ENCODE measurements at places on chromosomes 13 and 19. TPM values are rescaled to one million over a fixed set of nuclear protein-coding genes. Genes with fewer than 3 reads are reported as not detected.

DNA sequence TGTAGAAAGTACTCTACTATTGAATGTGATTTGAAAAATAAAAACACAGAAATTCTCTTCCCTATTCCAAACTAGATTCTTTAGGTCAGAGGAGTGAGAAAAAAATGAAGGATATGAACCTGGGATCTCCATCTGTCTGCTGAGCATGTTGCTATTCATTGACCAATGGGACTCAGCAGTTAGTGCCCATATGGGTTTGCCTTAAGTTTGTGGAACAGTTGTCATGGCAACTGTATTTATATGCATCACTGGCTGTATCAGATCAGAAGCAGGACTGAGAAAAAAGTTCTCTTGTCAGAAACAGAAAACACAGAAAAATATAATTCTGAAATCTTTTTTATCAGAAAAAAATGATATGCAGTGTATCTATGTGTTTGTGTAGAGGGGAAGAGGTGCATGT is 73.3 kb upstream of the ATXN8OS start:
- no peak for DNase-seq

DNA sequence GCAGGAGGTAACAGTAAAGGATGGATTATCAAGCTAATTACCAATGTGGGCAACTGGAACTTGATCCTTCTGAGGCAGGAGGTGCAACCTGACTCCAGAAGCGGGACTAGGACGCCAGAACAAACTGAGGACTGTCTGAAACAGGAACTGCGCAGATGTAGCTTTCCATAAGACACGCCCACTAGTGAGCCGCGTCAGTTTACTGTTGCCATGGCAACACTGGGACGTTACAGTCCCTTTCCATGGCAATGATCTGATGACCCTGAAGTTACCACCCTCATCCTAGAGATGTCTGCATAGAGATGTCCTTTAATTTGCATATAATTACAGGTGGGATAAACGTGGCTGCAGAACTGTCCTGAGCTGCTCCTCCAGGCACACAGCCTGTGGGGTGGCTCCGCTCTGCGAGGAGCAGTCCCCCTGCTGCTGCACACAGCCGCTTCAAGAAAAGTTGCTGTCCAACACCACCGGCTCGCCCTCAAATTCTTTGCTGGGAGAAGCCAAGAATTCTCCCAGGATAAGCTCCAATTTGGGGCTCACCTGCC is 816.6 kb downstream of the UQCRFS1 start:
- no peak for DNase-seq

- no peak for DNase-seq
These were observed 649.6 kb downstream of the SLITRK1 start for GRCh38 chr13:83232626-83233025.

U2AF2 gene
- polyA plus RNA-seq = 40.4 TPM

DNA sequence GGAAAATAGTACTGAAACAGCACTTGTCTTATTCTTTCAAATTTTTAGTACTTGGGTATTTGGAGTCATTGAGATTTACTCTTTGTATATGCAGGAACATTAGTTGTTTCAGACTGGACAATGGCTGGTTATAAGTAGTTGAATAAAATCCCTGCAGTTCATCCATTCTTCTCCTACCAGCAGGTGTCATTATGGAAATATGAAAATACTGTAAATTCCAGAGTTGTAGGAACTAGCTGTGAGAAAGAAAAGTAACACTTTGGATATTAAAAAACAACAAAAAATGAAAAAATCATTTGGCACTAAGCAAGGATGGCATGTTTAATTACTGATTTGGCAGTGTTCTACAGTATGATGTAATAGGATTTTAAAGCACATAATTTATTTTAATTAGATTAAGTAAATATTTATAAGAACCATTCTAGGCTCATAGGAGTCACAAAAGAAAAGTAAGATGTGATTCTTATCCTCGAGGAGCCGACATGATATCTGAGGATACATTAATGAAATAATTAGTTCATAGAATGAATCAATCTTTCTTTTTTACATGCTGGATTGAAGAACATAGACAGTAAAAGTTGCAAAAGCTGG is 155.3 kb downstream of the KCNRG start:
- no peak for DNase-seq

GRCh38 chr19:58350871-58351557 is 2.3 kb downstream of the A1BG start:
- no peak for DNase-seq

MEIOSIN gene
- not detected for polyA plus RNA-seq

DNA sequence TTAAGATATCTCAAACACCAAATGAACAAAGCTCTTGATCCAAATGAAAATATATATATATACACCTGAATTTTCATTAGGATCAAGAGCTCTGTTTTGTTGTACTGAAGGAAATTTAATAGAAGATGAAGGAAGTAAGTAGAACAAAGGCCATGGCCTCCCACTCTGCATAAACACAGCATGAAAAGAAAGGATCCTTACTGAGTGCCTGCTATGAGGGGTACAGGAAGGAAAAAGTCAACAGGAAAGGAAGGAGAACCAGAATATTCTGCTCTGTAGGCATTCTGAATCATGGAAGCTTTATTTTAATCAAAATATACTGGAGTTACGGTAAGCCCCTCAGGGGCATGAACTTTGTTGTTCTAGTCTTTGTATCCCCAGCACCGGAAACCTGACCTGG is 22.1 kb downstream of the TMTC4 start:
- no peak for DNase-seq

DNA sequence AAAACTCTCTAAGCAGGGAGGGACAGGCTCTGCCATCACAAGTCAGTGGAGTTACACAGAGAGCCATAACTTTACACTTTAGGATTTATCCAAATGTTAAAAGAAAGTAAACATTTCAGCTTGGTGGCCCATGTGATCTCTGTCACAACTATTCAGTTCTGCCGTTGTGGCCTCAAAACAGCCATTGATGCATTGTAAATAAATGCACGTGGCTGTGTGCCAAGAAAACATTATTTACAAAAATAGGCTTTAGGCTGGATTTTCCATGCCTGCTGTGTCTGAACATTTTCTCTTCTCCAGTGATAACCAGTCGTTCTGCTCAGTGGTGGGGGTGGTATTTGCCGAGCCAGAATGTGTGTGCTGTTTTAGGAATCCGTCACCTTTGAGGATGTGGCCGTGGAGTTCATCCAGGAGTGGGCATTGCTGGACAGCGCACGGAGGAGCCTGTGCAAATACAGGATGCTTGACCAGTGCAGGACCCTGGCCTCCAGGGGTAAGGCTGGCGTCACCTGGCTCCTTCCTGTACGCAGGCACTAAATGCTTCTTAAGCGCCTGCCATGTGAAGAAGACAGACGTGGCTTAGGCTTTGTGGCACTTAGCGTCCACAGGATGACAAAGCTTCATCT is 4.9 kb downstream of the ZNF333 start:
- no peak for DNase-seq

DNA sequence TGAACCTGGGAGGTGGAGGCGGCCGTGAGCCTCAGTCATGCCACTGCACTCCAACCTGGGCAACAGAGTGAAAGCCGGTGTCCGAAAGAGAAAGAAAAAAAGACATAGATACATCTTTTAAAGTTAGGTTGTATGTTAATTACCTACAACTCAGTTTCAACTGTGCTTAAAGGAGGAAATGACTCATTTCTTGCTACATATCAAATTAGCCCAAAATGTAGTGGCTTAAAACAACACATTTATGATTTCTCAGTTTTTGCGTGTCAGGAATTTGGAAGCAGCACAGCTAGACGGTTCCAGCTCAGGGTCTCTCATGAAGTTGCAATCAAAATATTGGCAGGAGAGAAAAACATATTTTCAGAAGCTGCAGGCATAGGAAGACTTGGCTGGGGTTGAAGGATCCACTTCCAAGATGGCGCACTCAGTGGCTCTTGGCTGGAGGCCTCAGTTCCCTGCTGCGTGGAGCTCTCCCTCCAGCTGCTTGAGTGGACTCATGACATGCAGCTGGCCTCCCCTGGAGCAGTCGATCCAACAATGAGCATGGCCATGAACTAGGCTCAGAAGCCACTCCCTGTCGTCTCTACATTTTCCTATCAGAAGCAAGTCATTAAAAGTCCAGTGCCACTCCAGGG is 7.1 kb downstream of the LDLR start:
- peak; percentile 48 for DNase-seq

LGALS4 gene
- polyA plus RNA-seq = 0.28 TPM

DNA sequence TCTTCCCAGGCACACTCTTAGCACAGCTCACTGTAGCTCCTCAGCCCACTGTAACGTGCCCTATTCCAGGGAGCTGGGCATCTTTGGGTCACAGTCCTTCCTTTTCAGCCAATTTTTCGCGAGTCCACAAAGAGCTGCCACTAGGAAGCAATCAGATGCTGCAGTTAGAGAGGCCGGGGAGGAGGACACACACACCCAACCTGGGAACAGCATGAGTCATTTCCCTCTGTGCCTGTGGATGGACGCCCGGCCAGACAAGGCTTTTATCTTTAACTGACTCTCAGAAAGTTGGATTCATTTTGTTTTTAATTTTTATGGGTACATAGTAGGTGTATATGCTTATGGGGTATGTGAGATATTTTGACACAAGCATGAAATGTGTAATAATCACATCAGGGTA is 918.6 kb downstream of the UQCRFS1 start:
- no peak for DNase-seq

DNA sequence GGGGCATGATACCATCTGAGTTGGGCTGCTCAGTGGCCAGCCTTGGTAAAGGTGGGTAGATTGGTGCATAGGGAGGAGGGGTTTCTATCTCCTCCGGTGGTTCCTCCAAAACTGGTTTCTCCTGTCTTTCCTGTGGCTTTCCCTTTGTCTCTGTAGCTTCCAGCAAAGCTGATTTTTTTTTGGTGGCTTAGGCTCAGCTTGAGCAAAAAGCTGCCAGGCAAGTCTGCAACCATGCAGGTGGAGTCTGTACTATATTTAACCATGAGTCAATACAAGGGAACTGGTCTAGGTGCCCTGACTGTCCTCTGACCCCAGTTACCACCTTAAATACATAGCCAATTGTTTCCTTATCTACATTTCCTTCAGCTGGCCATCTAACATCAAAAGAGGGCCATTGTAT is 64.0 kb upstream of the ZNF681 start:
- DNase-seq = no peak

- no peak for DNase-seq
These were observed 857.2 kb downstream of the SLITRK1 start for GRCh38 chr13:83024955-83025594.

DNA sequence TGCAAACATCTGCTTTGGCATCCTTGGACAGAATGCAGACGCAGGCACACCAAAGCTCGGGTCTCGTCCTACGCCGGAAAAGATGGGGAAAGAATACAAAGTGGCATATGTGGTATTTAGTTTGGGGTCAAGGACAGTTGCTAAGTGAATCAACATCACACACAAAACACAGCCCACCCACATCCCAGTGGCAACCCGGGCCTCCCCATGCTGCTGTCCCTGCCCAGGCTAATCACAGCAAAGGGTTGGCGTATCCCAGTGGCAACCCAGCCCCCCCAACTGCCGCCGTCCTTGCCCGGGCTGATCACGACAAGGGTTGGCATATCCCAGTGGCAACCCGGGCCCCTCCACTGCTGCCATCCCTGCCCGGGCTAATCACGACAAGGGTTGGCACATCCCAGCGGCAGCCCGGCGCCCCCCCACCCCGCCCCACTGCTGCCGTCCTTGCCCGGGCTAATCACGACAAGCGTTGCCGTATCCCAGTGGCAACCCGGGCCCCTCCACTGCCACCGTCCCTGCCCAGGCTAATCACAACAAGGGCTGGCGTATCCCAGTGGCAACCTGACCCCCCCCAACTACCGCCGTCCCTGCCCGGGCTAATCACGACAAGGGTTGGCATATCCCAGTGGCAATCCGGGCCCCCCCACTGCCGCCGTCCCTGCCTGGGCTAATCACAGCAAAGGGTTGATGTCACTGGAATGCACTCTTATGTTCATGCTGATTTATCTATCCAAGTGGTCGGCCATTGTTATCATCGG is 167.8 kb upstream of the SOX1 start:
- DNase-seq = no peak

SLC7A9 gene
- not detected for polyA plus RNA-seq

- no peak for DNase-seq
These were observed 535 bp downstream of the BSG start for GRCh38 chr19:572743-573518.

DNA sequence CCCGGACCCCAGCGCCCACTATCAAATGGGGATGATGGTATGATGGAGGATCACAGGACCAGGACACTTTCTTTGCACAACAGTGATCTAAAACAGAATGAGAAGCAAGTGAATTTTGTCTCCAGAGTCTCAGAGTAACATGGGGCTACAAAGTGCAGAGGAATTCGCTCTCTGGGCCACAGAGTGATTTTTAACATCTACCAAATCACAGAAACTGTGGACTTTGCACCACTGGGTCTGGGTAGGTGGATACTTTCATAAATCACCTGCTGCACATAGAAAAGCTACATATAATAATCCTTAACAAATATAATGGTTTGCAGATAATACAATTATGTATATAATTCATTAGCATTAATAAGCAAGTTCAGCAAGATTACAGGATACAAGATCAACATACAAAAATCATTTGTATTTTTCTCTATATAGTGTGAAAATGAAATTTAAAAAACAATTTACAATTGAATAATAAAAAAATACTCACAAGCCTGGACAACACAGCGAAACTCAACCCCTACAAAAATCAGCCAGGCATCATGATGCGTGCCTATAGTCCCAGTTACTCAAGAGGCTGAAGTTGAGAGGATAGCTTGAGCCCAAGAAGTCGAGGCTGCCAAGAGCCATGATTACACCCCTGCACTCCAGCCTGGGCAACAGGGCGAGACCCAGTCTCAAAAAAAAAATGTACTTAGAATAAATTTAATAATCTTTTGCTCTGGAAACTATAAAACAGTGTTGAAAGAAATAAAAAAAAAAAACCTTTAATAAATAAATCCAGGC is 60.3 kb upstream of the EEF1AKMT1 start:
- no peak for DNase-seq

DNA sequence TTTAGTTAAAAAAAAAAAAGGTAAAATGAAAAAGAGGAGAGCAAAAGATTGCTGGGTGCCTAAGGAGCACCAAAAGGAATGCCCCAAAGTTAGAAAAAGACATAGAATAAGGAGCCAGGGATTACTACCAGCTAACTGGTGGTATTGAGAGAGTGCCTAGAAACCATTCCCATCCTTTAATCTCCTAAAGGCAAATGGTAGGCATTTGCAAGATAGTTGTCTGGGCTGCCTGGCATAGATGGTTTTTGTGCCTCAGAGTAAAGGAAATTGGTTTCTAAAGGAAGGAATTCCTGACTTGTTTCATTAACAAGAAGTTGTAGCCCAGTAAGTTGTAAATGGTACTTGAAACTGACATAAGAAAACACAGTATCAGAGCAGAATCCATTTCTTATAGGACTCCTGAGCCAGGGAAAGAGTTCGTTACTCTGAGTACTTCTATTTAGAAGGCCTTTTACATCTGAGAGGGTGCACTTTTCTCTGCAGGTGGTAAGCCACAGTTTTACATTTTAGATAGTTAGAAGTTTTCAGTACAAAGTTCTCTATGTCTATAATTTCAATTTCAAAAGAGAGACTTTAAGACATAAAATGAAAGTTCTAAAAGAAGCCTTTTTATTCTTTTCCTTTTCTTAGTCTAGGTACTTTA is 92.6 kb downstream of the OLFM4 start:
- DNase-seq = no peak

Measured in GM12878 (cell line).